Hematopoietic multipotent progenitor cell treated with erythropoietin and hydrocortisone succinate and interleukin-3 and kit ligand, for 17 days (in vitro differentiated cells): ENCODE measurements at places on chromosomes 12 and 14.

- DNase-seq, result no peak
These were observed 52.2 kb downstream of the NDUFA12 start for GRCh38 chr12:94951071-94951934.

DNA sequence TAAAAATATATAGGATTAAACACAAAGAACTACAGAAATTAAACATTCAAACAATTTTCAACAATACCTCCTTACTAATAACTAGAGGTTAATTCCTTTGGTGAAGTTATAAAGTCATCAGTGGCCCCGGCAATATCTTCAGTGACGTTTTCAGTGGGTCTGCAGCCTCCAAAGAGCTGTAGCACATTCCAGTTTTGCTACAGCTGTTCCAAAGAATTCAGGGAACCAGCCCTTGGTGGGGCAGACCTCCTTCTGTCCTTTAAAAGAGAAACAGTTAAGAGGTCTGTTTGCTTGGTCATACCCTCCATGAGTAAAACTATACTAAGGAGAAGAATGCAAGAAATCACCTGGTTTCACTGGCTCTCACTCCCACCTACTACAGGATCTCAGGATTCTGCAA is 99.2 kb upstream of the ZDHHC17 start:
- DNase-seq, result no peak

- peak; percentile 22 for DNase-seq
These were observed 194.9 kb upstream of the OR4E1 start for GRCh38 chr14:21868442-21869046.

DNA sequence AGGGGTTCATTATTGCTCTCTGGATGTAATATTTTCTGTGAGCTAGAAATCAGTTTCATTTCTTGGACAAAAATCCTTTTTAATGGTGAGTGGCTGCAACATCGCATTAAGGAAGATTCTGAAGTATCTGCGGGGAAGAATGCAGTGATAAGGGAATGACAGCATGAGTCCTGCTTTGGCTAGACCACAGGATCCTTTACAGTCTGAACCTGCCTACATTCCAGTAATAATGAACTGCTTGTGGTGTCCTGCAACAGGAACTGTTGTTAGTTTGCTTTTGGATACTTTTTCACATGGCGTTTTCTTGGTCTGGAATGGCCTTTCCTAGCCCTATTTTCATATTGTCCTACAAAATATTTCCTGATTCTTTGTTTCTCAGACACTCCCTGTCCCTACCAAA is 15.7 kb downstream of the MDM2 start:
- no peak for DNase-seq

- no peak for DNase-seq
These were observed 41.6 kb downstream of the JAG2 start for GRCh38 chr14:105126981-105127329.

DNA sequence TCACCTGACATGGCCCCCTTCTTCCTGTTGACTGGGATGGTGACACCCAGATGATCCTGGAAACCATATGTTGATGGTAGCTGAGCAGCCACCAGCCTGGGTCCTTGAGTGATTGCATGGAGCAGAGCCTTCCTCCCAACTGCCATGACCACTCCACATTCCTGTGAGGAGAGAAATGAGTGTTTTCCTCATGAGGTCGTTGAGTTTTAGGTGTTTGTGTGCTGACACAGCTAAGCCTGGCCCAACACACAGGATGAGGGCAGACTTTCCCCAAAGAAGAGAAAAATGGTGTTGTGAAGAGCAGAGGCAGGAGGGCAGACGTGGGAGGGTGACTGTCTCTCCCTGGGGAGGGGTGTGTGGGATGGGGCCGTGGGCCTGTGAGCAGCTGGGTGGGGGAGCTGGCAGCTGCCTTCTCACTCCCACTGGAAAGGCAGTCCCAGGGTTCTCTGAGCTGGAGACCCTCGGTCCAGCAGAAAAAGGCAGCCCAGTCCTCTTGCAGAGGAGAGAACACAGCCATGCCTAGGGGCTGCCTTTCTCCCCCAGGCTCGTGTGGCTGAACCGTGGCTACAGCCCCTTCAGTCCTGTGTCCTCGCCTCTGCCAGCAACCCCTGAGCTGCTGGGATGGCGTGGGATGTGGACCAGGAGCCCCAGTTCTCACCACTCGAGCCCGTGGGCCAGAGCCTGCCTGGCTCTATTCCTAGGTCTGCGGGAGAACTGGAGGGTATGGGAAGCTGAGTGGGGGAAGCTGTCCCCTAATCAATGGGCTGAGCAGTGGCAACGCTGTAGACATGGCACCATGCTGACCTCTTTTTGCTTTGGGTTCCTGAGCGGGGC is 257.0 kb downstream of the ADGRD1 start:
- no peak for DNase-seq

GRCh38 chr14:22980672-22981089 is 1.7 kb downstream of the AJUBA start:
- DNase-seq, result no peak

GRCh38 chr12:4957761-4958160 is 48.1 kb downstream of the KCNA1 start:
- DNase-seq, result no peak

DNA sequence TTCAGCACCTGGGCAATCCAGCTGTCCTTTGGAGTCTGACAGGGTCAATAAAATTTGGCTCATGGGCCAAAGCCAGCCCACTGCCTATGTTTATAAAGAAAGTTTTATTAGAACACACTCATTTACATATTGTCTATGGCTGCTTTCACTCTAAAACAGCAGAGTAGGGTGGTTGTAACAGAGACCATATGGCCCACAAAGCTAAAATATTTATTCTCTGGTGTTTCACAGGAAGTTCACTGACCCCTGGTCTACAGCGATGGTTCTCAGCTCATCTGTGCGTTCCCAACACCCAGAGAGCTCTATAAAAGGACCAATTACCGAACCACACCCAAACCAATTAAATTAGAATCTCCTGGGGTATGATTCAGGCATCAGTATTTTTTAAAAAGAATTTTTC is 37.7 kb upstream of the RTRAF start:
- no peak for DNase-seq

DNA sequence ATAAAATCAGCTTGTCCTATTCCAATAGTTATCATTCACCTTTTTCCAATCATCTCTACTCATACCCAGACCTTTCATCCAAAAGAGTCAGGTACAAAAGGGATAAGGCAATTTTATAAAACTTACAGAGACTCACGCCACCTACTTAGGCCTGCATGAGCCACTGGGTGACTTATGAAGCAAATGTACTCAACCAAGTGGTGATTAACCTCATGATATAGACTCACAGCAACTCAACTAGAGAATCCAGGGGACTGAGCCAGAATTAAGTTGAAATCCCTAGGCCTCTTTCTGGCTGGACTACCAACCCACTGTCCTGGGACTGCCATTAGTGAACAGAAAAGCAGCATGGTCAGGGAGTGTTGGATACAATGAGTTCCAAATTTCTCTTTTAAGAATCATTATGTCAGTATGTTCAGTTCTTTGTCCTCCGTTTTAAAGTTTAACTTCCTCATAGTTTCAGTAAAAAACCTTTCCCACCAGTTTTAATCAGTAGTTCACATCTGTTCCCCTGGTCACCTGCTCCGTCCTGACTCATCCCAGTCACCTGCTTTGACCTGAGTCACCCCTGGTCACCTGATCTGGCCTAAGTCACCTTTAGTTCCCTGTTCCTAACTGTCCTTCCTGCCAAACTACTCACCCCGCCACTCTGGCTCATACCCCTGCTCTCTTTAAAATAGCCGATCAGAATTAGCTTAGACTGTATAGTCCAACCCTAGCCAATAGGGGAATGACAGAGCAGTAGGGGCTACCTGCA is 36.8 kb downstream of the SPTSSA start:
- no peak for DNase-seq

DNA sequence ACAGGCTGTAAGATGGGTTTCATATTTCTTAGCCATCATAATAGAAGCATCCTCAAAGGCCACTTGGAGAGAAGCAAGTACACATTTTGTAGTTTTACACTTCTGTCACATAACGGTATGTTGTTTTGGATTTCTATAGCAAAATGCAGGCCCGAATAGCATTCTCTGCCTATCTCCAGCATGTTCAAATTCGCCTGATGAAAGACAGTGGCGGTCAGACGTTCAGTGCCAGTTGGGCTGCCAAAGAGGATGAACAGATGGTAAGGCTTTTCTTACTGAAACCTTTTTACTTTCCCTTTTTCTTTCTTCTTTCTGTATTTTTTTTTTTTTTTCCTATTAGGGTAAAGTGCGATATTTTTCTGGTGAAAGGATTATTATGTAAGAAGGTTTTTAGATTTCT is 110.5 kb downstream of the TTLL5 start:
- no peak for DNase-seq
